ENCODE measurements at places on chromosomes 1 and 21. TPM values are rescaled to one million over a fixed set of nuclear protein-coding genes. Genes with fewer than 3 reads are reported as not detected.

Gene TIPRL
- 41.6 TPM for total RNA-seq

Gene NIBAN1
- total RNA-seq = 19.5 TPM

Gene F3
- 387 TPM for total RNA-seq

Gene OR2M3
- not detected for total RNA-seq

Gene TIE1
- total RNA-seq = not detected

Gene PGLYRP3
- total RNA-seq = not detected

Gene TNFRSF9
- total RNA-seq = 0.42 TPM

Gene AMY1C
- not detected for total RNA-seq

Gene ANKRD13C
- 24.6 TPM for total RNA-seq
